Activated CD4-positive, alpha-beta memory T cell treated with anti-CD3 and anti-CD28 coated beads, Interleukin-2, amount 10 ng/mL, durations not matched to agents 7 days and 5 days (primary cell): ENCODE measurements at places on chromosomes 12 and 14. TPM values are rescaled to one million over a fixed set of nuclear protein-coding genes. Genes with fewer than 3 reads are reported as not detected.

RTN1 gene
- total RNA-seq = not detected

KCNC2 gene
- total RNA-seq = not detected

CPM gene
- 1.1 TPM for total RNA-seq

ACSS3 gene
- total RNA-seq = not detected

STAT6 gene
- 128 TPM for total RNA-seq

A2ML1 gene
- total RNA-seq = not detected

BAG5 gene
- 29.1 TPM for total RNA-seq

SCARB1 gene
- 4.3 TPM for total RNA-seq

TUBA1A gene
- 109 TPM for total RNA-seq

PIK3C2G gene
- total RNA-seq = not detected

PTPRO gene
- total RNA-seq = 2.5 TPM

KRT74 gene
- not detected for total RNA-seq

POLE2 gene
- 24.9 TPM for total RNA-seq

IRAK4 gene
- 46.0 TPM for total RNA-seq

MON2 gene
- total RNA-seq = 45.0 TPM

NDUFA12 gene
- 167 TPM for total RNA-seq

P2RX2 gene
- not detected for total RNA-seq

PPFIA2 gene
- not detected for total RNA-seq

- DNase-seq = no peak
These were observed 26.5 kb upstream of the PLXNC1 start for GRCh38 chr12:94121886-94122285.

- DNase-seq = no peak
These were observed 262.7 kb downstream of the SYT1 start for GRCh38 chr12:79127271-79127751.

- no peak for DNase-seq
These were observed 21.8 kb downstream of the MDM1 start for GRCh38 chr12:68310370-68310769.

DNA sequence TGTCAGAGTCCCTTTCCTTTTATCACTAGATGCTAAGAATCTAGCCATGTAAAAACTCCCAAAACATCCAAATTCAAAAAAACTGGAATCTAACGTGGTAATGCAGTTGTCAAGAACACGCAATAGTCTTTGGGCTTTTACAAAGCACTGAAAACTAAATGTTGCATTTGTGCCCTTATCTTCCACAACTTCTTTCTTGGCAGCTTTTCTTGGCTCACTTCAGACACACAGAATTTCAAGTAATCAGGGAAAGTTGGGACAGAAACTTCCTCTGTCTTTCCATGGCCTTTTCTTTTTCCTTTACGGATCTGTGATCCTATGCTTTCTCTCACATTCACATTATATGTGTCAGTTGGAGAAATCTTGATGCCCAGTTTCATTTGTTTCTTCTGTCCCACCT is 136.0 kb downstream of the CRADD start:
- no peak for DNase-seq

DNA sequence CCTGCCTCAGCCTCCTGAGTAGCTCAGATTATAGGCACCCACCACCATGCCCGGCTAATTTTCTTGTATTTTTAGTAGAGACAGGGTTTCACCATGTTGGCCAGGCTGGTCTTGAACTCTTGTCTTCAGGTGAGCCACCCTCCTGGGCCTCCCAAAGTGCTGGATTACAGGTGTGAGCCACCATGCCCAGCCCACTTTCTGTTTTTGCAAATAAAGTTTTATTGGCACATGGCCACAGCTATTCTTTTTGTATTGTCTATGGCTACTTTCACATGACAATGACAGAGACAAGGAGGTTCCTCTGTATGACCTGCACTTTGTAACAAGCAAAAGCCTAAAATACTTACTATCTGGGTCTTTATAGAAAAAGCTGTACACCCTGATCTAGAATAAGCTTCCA is 19.7 kb upstream of the DIABLO start:
- DNase-seq = no peak

DNA sequence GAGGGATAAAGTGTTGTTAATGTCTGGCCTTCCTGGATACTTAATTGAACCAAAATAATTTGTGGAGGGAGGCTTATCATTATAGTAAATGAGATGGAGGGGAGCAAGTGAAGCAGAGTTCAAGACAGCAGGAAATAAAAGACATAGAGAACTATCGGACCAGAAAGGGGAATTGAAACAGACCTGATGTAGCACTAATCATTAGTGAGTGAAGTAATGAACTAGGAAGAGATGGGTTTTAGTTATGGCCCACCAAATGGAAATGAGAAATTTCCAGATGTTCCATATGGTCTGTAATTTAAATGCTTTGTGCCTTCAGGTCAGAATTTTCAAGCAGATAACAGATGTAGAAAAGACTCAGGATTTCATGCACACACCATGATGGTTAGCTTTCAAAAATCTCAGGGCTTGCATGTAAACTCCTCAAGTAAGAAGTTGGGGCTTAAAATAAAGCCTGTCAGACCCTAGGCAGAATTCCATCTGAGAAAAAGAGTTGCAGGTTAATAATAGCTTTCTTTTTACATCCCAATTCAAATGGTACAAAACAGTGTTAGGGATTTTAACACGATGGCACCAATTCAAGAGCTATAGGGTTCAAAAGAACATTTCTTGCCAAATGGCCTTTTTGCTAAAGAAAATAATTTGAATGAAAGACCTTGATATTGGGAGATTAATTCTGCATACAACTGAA is 355.8 kb downstream of the FSCB start:
- no peak for DNase-seq

GRCh38 chr12:109752117-109753053 is 38.8 kb downstream of the FAM222A start:
- DNase-seq = no peak

- no peak for DNase-seq
These were observed 6.2 kb upstream of the RNASE10 start for GRCh38 chr14:20499108-20499507.

GRCh38 chr14:39859314-39859713 is 427.1 kb upstream of the FBXO33 start:
- DNase-seq = no peak

DNA sequence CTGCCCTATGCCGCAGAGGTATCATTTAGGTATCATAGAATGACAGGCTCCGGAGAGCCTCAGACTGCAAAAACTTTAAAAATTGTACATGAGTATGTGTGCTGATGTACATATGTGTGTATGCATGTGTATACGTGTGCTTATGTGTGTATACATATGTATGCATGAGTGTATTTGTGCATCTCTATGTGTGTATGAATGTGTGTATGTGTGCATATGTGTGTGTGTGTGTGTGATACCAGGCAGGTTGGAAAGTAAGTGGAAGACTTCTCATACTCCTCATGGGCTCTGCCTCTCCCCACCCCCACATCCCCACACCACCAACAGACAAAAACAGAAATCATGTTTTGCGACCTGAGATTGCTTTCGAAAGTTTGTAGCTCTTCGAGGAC is 621 bp upstream of the TMEM117 start:
- peak; percentile 19 for DNase-seq

- no peak for DNase-seq
These were observed 11.6 kb downstream of the TEDC1 start for GRCh38 chr14:105502446-105503295.

DNA sequence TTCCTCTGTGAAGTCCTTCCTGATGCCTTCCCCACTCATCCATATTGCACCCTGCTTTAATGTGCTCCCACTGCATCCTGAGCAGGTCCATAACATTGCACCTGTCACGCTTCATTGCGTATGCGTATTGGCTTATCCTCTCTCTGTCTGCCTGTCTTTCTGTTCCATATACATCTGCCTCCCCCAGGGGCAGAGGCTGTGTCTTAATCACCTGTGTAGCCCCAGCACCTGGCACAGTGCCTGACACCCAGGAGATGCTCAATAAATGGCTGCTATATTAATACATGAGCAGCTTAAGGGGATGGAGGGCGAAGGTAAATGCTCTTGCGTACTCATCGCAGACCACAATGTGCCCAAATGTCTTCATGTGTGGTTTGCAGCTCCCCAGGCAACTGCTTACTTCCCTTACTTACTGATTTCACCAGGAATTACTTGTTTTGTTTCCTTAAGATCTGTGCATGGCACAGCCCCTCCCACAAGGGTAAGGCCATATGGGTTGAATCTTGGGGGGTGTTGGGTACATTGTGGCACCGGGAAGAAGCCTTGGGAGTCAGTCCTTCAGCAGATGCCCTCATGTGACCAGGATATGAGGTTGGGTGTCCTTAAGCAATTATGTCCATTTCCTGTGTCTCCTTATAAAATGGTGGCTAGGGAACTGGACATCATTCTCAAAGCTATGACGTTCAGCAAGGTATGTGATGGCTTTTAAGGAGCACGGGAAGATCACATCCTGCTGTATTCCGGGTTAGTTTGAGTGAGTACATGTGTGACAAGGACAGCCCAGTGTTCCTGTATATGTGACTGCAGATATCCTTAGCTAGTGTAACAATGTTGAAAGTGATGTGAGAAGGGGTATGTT is 848 bp upstream of the CPNE6 start:
- no peak for DNase-seq

DNA sequence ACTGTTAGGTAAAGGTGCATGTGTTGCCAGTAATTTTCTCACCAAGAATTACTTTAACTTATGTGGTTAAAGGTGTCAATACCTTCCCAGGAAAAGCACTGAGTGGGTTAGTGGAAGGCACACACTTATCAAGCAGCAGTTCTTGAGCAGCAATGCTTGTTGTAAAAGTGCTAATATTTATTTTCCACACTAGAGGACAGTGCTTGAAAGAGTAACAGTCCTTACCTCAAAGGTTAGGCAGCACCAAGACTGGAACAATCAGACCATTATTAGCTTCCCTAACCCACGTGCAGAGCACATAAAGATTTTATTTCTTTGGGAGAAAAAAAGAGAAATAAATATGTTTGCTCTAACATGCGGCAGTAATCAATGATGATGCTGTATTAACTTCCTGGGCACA is 48.8 kb upstream of the KRR1 start:
- no peak for DNase-seq

DNA sequence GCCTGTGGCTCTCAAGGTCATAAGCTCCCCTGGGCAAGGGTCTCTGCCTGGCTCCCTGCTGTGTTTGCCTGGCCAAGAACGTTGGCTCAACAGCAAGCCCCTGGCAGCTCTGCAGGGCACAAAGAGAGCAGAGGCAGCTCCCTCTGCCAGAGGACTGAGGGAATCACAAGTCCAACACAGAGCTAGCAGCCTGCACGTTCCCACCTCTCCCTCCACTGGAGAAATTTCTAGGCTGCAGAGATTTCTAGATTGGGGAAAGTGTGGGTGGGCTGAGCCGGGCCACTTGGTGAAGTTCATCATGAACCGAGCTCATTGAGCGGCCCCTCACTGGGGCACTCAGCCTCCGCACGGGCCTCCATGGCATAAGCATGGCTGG is 19.8 kb downstream of the ZFYVE21 start:
- DNase-seq = no peak

DNA sequence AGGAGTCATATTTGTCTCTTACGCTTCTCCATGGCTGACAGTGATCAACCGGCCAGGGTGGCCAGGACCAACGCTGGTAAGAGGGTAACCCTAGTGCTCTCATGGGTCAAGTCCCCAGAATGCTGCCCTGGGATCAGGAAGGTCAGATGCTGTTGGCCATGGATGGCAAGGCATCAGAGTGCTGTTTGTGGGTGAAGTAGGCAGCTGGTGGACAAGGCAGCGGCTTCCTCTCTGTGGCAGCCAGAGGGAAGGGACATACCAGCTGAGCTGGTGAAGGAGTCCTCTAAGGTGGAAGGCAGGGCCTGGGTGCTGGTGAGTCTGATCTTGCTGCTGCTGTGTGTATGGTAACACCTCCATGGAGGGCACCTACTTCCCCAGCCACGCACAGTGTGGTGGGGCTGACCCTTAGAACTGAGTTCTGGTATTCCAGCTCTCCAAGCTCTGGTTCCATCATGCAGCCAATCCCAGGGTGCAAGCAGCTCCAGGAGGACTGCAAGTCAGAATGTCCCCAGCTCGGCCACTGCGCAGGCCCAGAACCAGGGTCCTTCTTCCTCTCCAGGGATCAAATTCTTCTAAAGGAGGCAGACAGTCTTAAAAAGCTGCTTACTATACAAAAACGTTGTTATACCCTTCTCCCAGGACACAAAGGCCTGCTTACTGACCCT is 13.4 kb upstream of the SMOC1 start:
- no peak for DNase-seq

DNA sequence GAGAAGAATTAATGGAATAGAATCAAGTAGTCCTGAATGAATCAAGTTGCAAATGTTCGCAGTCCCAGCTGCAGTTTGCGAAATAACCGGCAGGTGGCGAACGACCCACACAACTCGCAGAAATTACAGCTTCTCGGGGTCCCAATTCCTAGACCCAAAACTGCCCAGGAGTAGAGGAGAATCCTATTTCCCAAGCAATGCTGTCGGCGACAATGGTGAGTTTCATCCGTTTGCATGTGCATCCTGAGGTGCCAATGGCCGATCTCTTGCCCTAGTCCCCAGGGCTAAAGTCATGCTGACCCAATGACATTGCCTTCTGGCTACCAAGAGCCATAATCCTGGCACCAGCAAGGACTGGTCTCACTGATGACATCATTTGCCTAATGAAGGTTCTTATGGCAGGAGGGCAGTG is 8.5 kb upstream of the ASCL1 start:
- peak; percentile 51 for DNase-seq

DNA sequence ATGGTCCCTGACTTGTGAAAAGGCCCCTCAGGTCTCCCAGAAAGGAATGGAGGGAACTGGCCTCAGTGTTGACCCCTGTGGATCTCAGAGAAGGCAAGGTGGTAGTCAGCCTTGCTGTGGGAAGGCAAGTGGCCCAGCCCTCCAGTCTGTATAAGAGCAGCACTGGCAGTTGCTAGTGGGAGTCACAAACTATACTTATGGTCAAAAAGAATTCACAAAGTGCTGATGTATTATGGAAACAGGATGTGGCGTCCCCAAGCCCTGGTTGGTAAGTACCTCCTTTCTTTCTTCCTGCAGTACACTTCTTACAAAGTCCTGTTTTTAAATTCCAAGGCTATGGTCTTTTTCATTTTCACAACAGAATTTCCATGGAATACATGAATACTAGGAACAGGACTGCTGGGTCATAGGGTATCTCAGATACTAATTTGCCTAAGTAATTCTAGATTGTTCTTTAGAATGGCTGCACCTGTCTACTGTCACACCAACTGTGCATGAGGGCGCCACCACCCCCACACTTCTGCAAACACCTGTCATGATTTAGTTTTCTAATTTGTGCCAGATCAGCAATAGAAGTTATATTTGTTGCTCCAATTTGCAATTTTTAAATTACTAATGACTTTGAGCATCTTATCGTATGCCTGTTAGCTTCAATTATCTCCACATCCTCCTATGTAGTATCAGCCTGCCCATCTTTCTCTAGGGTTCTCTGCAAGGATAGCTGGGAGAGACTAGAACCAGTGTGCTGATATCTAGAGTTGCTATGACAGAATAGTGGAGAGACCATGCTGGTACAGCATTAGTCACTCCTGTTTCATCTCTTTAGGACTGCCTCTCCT is 40.7 kb upstream of the TMEM263 start:
- DNase-seq = peak; percentile 60
